ENCODE measurements at places on chromosomes 7 and 10.

DNA sequence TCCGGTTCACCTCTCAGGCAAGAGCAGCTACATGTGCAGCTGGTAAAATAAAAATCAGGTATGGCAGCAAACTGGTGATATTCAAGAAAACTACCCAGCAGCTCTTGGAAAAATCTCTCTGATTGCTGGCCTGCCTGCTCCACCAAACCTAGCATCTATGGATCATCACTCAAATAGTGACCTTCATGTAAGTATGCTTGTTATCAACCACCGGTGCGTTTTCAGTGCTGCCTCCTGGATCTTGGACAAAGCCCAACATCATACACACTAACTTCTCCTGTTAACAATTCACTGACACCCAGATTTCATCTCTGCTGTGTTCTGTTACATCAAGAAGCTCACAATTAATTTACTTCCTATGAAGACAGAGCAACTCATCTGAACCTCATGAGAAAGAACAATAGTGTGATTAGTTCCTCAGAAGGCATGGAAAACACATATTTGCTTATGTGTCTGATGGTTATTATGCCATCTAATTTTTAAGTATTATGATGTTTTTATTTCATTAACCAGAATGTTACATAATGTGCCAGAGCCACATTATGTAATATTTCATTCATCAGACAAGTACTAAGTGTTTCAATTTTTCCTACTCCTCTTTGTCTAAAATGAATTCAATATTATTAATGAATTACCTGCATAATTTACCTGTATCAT, 8.8 kb downstream of the CDK6 start:
- DNase-seq = no peak

DNA sequence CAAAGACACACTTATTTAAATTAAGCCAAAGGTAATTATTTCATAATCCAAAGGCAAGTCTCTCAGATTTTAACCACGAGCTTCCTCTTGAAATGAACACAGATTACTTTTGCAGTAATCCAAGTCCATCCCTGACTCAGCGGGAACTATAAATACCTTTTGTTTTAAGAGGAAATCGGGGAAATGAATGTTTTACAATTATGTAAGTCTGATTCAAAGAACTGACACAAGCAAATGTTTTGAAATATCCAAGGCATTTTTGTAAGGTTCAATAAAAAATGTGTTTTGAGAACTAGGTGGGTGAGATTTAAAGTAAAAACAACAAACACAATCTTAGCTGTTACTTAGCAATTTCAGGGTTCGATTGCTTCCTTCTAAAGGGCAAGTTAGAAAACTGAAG, 179.8 kb upstream of the ASAH2 start:
- DNase-seq = no peak

DNA sequence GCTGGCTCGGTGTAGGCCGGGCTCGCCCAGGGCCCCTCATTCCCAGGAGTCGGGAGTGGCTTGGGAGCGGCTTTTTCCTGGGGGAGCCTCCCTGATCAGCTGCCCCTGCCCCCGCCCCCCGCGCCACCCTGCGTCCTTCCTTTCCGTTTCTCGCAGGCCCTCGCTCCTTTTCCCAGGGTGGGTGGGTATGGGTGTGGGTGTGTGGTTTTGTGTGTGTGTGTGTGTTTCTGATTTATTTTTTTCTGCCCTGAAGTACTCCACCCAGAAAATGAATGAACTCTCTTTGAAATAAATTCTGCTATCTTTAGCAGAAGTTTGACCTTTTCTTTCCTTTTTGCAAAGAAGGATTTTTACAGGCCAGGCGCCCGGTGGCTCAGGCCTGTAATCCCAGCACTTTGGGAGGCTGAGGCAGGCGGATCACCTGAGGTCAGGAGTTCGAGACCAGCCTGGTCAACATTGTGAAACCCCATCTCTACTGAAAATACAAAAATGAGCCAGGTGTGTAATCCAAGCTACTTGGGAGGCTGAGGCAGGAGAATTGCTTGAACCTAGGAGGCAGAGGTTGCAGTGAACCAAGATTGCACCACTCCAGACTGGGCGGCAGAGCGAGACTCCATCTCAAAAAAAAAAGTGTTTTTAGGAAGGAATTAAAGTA, 30.0 kb upstream of the AP5Z1 start:
- no peak for DNase-seq

DNA sequence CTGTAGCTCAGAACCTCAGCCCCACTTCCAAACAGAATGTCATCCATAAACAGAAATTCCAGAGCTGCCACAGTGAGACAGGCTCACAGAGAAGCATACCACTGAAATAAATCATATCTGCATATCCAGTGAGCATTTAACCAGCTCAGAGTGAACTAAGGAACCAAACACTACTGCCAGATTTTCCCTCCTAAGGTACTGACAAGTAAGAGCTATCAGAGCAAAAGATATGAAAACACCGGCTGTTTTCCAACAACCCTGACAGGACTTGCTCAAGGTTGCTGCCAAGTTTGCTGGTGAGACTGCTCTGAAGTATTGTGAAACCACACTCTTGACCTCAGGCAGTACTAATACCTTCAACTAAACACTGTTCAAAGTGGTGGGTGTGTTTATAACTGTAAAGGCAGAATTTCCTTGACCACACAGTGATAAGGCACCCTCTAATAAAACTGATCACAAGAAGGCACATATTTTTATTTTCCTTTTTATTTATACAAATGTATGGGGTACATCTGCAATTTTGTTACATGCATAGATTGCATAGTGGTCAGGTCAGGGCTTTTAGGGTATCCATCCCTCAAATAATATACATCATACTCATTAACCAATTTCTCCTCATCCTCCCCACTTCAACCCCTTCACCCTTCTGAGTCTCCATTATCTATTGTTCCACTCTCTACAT, 18.3 kb downstream of the SGMS1 start:
- DNase-seq = no peak

DNA sequence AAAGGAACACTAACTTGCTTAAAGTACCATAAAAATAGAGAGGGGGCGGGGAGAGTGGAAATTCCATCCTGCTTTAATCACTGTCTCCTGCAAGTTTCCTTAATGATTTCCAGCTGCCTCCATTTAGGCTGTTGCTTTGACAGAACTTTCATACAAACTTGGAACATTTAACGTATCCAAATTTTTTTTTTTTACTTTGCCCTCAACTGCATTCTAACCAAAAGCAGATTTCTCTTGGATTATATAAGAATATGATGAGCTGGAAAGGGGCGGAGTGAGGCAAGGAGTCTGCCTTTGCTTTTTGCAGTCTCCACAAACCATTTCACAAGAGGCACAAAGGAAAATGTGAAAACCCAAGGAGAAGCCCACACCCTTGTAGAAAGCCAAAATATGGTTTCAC, 46.6 kb upstream of the COL1A2 start:
- DNase-seq = no peak

- DNase-seq = no peak
Measured at GRCh38 chr7:64300641-64301405, 12.9 kb upstream of the ZNF736 start.

DNA sequence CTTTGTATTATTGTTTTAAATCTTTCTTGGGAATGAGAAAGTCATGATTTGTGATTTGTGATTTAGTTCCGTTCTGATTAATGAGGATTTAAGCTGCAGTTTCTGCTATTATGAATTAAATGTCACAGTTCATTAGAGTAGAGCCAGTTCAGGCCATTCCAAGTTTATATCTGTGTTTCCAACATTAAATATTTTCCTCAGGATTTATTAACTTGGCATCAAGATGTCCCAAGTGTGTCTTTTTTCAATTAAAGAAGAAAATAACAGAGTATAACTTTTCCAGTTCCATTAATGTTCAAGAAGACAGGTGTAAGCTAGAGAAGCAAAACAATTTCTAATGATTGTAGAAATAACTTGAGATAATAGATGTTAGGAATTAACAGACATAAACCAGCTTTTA, 1183.2 kb upstream of the CELF2 start:
- no peak for DNase-seq

DNA sequence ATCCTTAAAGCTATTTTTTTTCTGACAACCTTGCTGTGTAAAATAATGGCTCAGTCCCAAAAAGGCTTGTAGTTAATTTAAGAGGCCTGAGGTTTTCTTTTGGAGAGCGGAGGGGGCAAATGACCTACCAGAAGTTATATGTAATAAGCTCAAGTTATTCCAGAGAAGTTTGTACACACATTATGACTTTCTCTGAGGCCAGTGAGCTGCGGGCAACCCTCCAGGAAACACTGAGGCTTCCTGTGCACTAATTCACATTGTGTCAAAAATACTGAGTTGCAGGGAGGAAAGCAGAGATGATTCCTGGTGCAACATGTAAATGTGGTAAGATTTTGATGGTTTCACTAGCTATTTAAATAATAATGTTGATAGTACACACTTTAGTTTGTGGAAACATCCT, 188.6 kb downstream of the DIP2C start:
- DNase-seq = no peak

- no peak for DNase-seq
Measured at GRCh38 chr10:33460505-33461294, 126.2 kb upstream of the NRP1 start.

GRCh38 chr7:98203964-98204605, 7.2 kb upstream of the BHLHA15 start:
- no peak for DNase-seq

DNA sequence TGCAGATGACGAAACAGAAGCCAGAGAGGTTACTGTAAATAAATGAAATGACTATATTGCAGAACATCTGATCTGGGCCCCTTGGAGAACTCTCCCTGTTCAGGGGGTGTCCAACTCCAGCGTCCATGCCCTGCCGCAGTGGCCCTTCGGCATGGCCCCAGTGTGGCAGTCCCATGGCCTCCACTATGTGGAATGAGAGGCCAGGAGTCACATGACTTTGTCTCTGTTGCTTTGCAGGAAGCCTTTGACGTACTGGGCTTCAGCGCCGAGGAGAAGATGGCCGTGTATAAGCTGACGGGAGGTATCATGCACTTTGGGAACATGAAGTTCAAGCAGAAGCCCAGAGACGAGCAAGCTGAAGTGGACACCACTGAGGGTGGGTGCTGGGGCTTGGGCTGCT, 15.6 kb upstream of the MYH16 start:
- DNase-seq = no peak

DNA sequence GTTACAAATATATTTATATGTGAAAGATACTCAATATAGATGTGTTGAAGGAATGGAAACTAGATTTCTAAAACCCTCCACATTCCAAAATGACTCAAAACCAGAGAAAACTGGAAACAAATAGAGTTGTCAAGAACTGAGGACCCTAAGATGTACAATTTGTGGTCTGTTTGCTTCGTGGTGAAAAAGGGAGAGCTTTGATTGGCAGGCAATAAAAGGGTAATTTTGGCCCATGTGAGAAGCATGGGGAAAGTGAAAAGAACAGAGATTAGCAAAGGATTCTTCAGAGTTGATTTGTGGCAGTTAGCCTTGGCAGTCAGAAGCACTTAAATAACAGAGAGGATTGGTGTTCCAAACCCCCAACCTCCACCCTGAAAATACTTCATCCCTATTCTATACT, 37.1 kb upstream of the DKK1 start:
- no peak for DNase-seq

- no peak for DNase-seq
Measured at GRCh38 chr10:96338279-96338925, 20.4 kb downstream of the OPALIN start.

GRCh38 chr10:1591045-1591444, 146.3 kb downstream of the ADARB2 start:
- DNase-seq = peak; percentile 57

GRCh38 chr10:88243836-88244730, 339.0 kb downstream of the RNLS start:
- peak; percentile 84 for DNase-seq

GRCh38 chr7:28410628-28411531, 1.4 kb upstream of the CREB5 start:
- DNase-seq = peak; percentile 80

GRCh38 chr7:132871419-132871818, 210.5 kb downstream of the CHCHD3 start:
- no peak for DNase-seq

GRCh38 chr7:105752671-105753275, 123.6 kb downstream of the ATXN7L1 start:
- no peak for DNase-seq

GRCh38 chr10:67784474-67784873, 53.5 kb downstream of the DNAJC12 start:
- DNase-seq = no peak

DNA sequence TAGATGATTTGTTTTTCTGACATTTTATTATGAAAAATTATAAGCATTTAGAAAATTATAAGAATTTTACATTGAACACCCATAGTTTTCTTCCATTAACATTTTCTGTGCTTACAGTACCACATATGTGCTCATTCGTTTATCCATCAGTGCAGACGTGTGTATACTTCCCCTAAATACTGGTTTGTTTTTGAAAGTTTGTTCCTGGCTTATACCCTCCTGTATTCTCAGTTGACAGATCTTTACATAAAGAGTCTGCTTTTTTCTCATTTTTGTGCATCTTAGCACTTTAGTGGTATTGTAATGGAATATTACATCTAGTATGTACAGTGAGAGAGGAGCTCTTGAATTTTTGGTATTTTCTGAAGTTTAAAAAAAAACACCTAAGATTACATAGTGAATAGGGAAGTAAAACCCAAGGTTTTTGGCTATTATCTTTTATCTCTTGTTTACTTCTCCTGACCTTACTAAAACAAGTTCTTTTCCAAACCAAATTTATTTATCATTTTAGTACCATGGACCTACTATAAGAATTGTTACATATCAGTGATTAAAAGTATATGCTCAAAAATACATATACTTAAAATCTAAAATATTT, 8.1 kb downstream of the DLD start:
- DNase-seq = no peak

DNA sequence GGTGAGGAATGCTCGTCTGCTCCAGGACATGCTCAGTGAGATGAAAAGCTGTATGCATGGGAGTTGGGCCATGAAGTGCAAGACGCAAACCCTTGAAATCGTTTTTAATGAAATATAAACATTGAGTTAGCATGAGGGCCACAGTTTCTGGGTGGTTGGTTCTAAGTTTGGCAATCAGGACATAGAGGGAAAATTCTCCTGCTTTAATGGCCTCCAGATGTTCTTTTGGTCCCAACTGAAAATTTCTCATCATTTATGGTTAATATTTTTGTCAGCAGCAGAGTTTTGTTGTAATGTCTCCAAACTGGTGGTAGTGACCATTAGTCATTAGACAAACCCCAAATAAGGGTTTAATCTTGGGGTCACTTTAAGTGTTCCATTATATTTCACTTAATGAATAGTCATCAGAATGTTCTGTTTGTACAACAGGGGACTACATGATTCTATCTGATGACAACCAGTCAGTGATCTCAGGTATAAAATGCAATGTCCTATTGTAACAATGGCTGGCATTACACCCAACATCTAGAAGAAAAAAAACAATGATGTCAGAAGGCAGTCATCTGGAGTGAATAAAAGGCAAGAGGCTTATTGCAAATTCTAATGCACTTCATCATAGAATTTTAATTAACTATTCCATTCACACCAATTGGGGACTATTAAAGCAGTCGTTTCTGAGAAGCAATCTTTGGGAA, 197.4 kb downstream of the JCAD start:
- no peak for DNase-seq

GRCh38 chr7:139852482-139852845, 23.4 kb downstream of the TBXAS1 start:
- DNase-seq = no peak

- DNase-seq = no peak
Measured at GRCh38 chr10:17674566-17674965, 30.6 kb downstream of the STAM start.

GRCh38 chr10:56895306-56895705, 534.2 kb upstream of the ZWINT start:
- DNase-seq = no peak

- DNase-seq = no peak
Measured at GRCh38 chr7:93150200-93150835, 2.1 kb upstream of the SAMD9L start.
